Smooth muscle cell of the coronary artery (primary cell): ENCODE measurements at places on chromosomes 7 and 10. TPM values are rescaled to one million over a fixed set of nuclear protein-coding genes. Genes with fewer than 3 reads are reported as not detected.

TEX47 gene
- total RNA-seq: not detected in 2 replicates

SLC26A4 gene
- total RNA-seq: 0.23 and 0.68 TPM in 2 replicates

ZNF488 gene
- total RNA-seq: 0.23 TPM in 1 of 2 replicates, not detected in the other

LZTS2 gene
- total RNA-seq: 37.4 and 54.3 TPM in 2 replicates

MUC3A gene
- total RNA-seq: not detected in 2 replicates

CAV2 gene
- total RNA-seq: 74.7 and 86.3 TPM in 2 replicates

AKR1D1 gene
- not detected in 2 replicates for total RNA-seq

ATG9B gene
- 0.23 TPM in 1 of 2 replicates, not detected in the other for total RNA-seq

ZNF853 gene
- 0.59 and 5.5 TPM in 2 replicates for total RNA-seq

FAM25A gene
- not detected in 2 replicates for total RNA-seq

KIAA1549 gene
- total RNA-seq: 0.35 and 0.60 TPM in 2 replicates

FEZF1 gene
- not detected in 2 replicates for total RNA-seq

TMEM176B gene
- total RNA-seq: 4.8 TPM in 1 of 2 replicates, not detected in the other

C10orf53 gene
- not detected in 2 replicates for total RNA-seq

ATOH7 gene
- total RNA-seq: not detected in 2 replicates

SLC18A2 gene
- under 0.01 TPM in 1 of 2 replicates, not detected in the other for total RNA-seq

PAX4 gene
- not detected in 2 replicates for total RNA-seq

PWWP2B gene
- total RNA-seq: 6.3 and 7.0 TPM in 2 replicates

RNLS gene
- total RNA-seq: 6.7 and 13.1 TPM in 2 replicates
